Hematopoietic multipotent progenitor cell treated with erythropoietin and hydrocortisone succinate and interleukin-3 and kit ligand, for 17 days (in vitro differentiated cells): ENCODE measurements at places on chromosomes 16 and 17.

DNA sequence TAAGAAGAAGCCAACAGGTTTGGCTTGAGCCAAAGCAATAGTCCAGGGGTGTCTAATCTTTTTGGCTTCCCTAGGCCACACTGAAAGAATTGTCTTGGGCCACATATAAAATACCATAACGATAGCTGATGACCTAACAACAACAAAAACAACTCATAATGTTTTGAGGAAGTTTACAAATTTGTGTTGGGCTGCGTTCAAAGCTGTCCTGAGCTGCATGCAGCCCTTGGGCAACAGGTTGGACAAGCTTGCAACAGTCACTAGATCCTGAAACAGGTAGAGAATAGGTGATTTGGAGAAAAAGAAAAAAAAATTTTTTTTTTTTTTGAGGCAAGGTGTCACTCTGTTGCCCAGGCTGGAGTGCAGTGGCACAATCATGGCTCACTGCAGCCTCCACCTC lies 4.5 kb downstream of the CRYBA1 start:
- no peak for DNase-seq

- no peak for DNase-seq
These were observed 37.0 kb upstream of the AKAP1 start for GRCh38 chr17:57048096-57048495.

DNA sequence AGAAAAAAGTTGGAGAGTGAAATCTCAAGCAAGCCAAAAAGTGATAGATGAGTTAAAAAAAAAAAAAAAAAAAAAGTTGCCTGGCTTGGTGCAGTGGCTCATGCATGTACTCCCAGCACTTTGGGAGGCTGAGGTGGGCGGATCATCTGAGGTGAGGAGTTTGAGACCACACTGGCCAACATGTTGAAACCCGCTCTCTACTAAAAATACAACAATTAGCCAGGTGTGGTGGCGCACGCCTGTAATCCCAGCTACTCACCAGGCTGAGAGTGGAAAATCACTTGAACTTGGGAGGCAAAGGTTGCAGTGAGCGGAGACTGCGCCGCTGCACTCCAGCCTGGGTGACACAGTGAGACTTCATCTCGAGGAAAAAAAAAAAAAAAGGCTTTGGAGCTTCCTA lies 668.8 kb downstream of the WWOX start:
- DNase-seq, result no peak

- DNase-seq, result no peak
These were observed 61.0 kb downstream of the CFDP1 start for GRCh38 chr16:75372236-75372856.

DNA sequence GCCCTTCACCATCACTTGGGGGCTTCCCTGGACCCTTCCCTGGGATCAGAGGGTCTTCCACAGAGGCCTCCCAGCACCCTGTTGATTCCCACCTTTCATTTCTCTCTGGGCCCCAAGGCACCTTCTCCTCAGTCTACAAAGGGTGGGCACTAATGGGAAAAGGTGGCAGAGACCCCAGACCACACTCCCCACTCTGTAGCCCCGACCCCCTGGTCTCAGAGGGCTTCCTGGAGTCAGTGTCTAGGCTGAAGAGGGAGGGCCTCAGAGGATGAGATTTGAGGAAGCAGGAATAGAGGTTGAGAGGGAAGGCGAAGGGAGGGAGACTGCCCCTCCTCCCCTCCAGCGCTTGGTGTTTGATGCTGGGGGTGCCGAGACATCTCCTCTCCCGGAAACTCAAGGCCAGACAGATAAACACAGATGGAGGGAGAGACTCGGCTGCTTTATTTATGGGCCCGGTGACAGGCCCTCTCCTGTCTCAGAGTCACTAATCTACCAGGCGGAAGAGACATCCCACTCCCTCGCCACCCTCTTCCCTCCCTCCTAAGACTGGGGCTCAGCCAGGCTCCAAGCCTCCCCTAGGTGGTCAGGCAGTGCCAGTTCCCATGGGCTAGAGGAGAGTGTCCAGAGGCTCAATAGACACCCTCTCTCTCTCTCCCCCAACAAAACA lies 18.5 kb upstream of the SP2 start:
- DNase-seq, result no peak

- DNase-seq, result no peak
These were observed 7.1 kb upstream of the LGALS3BP start for GRCh38 chr17:78986649-78987328.

DNA sequence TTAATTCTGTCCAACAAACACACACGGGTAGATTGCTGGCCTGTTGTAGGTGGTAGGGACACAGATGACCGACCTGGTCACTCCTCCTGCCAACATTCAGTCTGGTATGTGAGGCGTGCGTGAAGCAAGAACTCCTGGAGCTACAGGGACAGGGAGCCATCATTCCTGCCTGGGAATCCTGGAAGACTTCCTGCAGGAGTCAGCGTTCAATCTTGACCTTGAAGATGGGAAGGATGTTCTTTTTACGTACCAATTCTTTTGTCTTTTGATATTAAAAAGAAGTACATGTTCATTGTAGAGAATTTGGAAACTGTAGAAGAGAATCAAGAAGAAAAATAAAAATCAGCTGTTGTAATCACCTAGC lies 3.5 kb upstream of the ADGRG3 start:
- no peak for DNase-seq

GRCh38 chr17:57480438-57481196 lies 224.3 kb downstream of the MSI2 start:
- no peak for DNase-seq

DNA sequence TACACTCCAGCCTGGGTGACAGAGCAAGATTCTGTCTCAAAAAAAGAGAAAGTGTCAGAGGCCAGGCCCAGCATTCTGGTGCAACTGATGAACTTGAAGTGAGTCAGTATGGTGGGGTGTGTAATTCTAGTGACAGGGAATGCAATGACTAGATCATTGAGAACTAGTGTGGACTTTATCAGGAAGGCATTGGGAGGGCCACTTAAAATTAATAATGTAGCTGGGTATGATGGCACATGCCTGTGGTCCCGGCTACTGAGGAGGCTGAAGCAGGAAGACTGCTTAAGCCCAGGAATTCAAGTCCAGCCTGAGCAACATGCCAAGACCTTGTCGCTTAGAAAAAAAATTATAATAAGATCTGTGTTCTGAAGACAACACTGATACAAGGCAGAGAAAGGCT lies 90.8 kb downstream of the STX8 start:
- no peak for DNase-seq

- no peak for DNase-seq
These were observed 19.6 kb downstream of the CCR7 start for GRCh38 chr17:40545660-40546059.

- DNase-seq, result no peak
These were observed 9.4 kb downstream of the C17orf100 start for GRCh38 chr17:6660805-6661463.

- DNase-seq, result no peak
These were observed 940.4 kb downstream of the KCNJ2 start for GRCh38 chr17:71109697-71110096.

GRCh38 chr17:70031341-70031740 lies 43.7 kb upstream of the KCNJ16 start:
- no peak for DNase-seq

- DNase-seq, result no peak
These were observed 867.3 kb upstream of the GOT2 start for GRCh38 chr16:59601452-59601851.

DNA sequence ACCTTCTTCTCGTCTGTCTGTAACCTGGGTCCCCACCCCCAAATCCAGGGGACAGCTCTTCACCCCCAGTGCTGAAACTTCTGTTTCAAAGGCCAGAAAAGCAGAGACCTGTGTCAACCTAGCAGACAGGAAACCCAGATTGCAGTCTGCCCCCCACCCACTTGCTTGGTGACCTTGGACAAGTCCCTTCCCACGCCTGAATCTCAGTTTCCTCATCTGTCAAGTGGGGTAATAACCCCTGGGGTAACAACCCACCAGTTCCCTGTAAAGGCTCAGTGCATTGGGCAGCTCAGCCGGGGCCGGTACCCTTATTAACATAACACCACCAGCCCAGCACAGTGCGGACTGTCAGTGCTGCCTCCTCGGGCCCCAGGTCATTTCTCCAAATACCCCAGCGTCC lies 1.3 kb downstream of the STX1B start:
- DNase-seq, result no peak

- DNase-seq, result no peak
These were observed 12.9 kb downstream of the STH start for GRCh38 chr17:46011711-46012505.

GRCh38 chr17:65039336-65039988 lies 17.1 kb downstream of the GNA13 start:
- no peak for DNase-seq

- no peak for DNase-seq
These were observed 379.6 kb upstream of the PSMD7 start for GRCh38 chr16:73916829-73917594.

DNA sequence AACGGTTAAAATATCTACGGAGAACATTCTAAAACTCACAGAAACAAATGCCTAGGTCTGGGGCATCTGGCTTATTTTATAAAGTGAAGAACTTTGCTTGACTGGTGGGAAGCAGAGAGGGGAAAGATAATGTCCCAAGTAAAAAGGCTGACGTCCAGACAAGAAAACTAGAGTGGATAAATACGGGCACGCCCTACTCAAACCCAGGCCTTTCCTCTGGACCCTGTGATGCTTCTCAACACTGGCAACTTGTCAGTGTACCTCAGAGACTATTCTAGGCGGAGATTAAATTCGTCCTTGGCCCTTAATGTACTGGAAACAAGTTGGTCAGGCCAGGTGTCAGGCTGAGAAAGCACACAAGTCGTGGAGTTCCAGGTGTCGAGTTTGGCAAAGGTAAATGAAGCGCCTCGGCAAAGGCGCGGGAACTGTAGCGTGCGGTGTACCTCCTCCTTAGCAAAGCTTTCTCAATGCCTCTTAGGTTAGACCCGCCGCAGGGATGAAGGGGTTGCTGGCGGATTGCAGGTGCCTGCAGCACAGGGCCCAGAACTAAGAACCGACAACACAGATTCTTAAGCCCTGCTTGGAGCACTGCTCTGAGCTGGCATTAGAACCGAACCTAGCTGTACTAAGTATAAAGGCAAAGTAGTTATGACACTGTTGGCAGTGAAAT lies 668 bp upstream of the UNK start:
- no peak for DNase-seq

GRCh38 chr16:69469807-69470561 lies 45.6 kb downstream of the CYB5B start:
- no peak for DNase-seq

GRCh38 chr17:1648173-1648962 lies 1.3 kb downstream of the RILP start:
- no peak for DNase-seq

DNA sequence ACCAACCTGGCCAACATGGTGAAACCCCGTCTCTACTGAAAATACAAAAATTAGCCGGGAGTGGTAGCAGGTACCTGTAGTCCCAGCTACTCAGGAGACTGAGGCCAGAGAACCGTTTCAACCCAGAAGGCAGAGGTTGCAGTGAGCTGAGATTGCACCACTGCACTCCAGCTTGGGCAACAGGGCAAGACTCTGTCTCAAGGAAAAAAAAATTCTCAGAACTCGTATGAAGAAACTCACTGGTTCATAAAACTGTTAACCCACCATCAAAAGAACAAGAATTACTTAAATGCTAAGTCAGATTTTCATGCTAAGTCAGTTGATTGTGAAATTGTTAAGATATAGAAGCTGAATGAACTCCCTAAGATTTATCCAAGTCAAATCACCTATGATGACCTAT lies 31.3 kb downstream of the SLC39A11 start:
- DNase-seq, result no peak

- DNase-seq, result no peak
These were observed 187.5 kb upstream of the ZNF469 start for GRCh38 chr16:88195269-88195705.
